Effector memory CD8-positive, alpha-beta T cell (primary cell): ENCODE measurements at places on chromosomes 4 and X.

GRCh38 chr4:142034101-142034500 lies 397.7 kb downstream of the IL15 start:
- H3K36me3 ChIP-seq: peaks cover 6% of the 10 kb centered on the region
- no peak overlapping the region for H3K4me3 ChIP-seq
- H3K27me3 ChIP-seq: no peaks in the 10 kb centered on the region
- peak overlapping the region; percentile 35 for H3K27ac ChIP-seq

DNA sequence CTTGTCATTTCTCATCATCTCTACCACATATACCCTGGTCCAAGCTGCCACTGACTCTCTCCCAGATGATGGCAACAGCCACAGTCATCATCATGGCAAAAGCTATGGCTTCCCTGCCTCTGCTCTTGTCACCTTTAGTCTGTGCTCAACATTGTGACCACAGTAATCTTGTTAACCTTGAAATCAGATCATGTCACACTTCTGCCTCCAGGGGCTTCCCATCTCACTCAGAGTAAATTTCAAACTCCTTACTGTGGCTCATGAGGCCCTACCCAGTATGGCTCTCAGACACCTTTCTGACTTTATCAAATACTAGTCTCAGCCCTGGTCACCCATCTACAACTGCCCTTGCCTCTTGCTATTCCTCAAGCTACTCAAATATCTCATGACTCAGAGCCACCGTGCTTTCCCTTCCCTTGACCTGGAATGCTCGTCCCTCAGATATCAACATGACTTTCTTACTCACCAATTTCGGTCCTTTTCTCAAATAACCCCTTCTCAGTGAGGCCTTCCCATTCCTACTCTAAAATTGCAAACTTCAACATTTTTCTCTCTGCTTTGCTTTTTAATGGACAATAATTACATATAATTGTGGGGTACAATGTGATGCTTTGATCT lies 41.1 kb upstream of the STIM2 start:
- H3K27me3 ChIP-seq: no peaks in the 10 kb centered on the region
- no peak overlapping the region for H3K4me3 ChIP-seq
- H3K4me1 ChIP-seq: peaks cover 12% of the 10 kb centered on the region
- DNase-seq: no peak
- H3K36me3 ChIP-seq: peaks cover 3% of the 10 kb centered on the region

- H3K4me1 ChIP-seq: no peaks in the 10 kb centered on the region
- H3K27ac ChIP-seq: no peak overlapping the region
- H3K4me3 ChIP-seq: no peak overlapping the region
- no peaks in the 10 kb centered on the region for H3K36me3 ChIP-seq
- no peaks in the 10 kb centered on the region for H3K27me3 ChIP-seq
These were observed 144.7 kb downstream of the FAM47A start for GRCh38 chrX:33987458-33987857.

DNA sequence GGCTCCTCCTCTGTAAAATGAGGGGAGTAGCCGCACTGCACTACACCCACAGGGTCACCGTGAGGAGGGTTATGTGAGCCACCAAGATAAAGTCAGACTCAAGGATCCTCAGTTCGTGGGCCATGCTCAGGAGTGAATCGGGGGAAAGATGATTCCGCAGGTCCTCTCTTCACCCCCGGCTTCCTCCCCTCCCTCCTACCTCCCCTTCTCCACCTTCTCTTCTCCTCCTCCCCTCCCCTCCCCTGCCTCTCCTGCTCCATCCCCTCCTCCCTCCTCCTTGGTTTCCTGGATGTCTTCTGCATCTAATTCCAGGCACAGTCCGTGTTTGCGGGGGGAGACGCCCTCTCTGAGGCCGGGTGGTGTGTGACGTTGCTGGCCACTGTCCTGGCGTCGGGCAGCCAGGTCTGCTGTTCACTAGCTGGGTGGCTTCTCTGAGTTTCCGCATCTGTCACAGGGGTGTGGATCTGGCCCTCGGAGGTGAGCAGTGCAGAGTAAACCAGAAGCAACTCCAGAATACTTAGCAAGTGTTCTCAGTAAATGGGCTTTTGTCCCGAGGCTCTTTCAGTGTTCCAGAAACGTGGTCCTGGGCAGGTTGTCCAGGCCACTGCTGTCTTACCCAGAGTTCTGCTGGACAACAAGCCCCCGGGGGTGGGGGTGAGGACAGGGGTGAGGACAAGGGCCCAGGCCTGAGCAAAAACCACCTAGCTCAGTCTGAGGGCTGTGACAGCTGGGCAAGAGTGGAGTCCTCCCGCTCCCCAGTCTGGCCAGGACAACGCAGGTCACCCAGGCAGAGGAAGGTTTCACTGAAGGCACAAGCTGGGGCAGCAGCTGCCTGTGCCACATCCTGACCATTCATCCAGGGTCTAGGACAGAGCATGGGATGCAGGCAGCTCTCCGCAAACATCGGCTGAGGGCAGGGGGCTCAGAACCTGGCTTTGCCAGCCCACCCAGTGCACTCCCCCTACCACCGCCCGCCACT lies 92.4 kb downstream of the PPP2R2C start:
- no peaks in the 10 kb centered on the region for H3K4me1 ChIP-seq
- H3K4me3 ChIP-seq: no peak overlapping the region
- H3K27me3 ChIP-seq: peaks cover 53% of the 10 kb centered on the region
- no peak overlapping the region for H3K27ac ChIP-seq

GRCh38 chr4:7937006-7937405 lies 2.7 kb downstream of the AFAP1 start:
- peaks cover 16% of the 10 kb centered on the region for H3K4me1 ChIP-seq
- peaks cover 7% of the 10 kb centered on the region for H3K36me3 ChIP-seq
- H3K27me3 ChIP-seq: no peaks in the 10 kb centered on the region
- no peak overlapping the region for H3K27ac ChIP-seq
- no peak overlapping the region for H3K4me3 ChIP-seq

- H3K36me3 ChIP-seq: peaks cover 3% of the 10 kb centered on the region
- no peak overlapping the region for H3K27ac ChIP-seq
- no peak overlapping the region for H3K4me3 ChIP-seq
- no peaks in the 10 kb centered on the region for H3K27me3 ChIP-seq
- DNase-seq: no peak
These were observed 1531.8 kb downstream of the PCDH7 start for GRCh38 chr4:32251926-32252325.

- H3K27ac ChIP-seq: peak overlapping the region; percentile 71
- H3K4me3 ChIP-seq: no peak overlapping the region
- no peak for DNase-seq
- peaks cover 4% of the 10 kb centered on the region for H3K4me1 ChIP-seq
- no peaks in the 10 kb centered on the region for H3K27me3 ChIP-seq
These were observed 108.2 kb upstream of the FAM9C start for GRCh38 chrX:13152518-13153185.

GRCh38 chr4:63036159-63036866 lies 1372.9 kb downstream of the TECRL start:
- no peaks in the 10 kb centered on the region for H3K36me3 ChIP-seq
- no peak overlapping the region for H3K27ac ChIP-seq
- H3K27me3 ChIP-seq: no peaks in the 10 kb centered on the region

GRCh38 chrX:86237482-86237881 lies 89.2 kb downstream of the DACH2 start:
- no peak for DNase-seq
- no peaks in the 10 kb centered on the region for H3K27me3 ChIP-seq
- no peak overlapping the region for H3K4me3 ChIP-seq
- no peak overlapping the region for H3K27ac ChIP-seq
- no peaks in the 10 kb centered on the region for H3K4me1 ChIP-seq
- no peaks in the 10 kb centered on the region for H3K36me3 ChIP-seq

- H3K27me3 ChIP-seq: no peaks in the 10 kb centered on the region
- no peak for DNase-seq
- H3K36me3 ChIP-seq: no peaks in the 10 kb centered on the region
- H3K4me1 ChIP-seq: no peaks in the 10 kb centered on the region
- H3K27ac ChIP-seq: no peak overlapping the region
These were observed 198.0 kb downstream of the ARHGAP24 start for GRCh38 chr4:85672959-85673358.

DNA sequence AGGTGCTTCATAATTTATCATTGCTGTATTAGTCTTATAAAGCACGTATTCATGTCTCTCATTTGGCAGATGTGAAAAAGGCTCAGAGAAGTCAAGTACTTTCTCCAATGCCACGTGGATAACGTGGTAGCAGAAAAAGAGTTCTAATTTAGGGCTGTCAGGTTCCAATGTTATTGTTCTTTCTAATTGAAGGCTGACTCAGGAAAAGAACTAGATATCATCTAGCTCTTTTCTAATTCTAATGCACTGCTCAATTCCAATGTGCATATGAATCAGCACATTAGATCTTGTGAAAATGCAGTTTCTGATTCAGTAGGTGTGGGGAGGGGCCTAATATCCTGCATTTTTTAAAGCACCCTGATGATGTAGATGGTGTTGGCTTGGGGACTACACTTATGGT lies 22.8 kb downstream of the AGA start:
- no peaks in the 10 kb centered on the region for H3K27me3 ChIP-seq
- H3K27ac ChIP-seq: no peak overlapping the region
- H3K4me3 ChIP-seq: no peak overlapping the region
- no peaks in the 10 kb centered on the region for H3K4me1 ChIP-seq

DNA sequence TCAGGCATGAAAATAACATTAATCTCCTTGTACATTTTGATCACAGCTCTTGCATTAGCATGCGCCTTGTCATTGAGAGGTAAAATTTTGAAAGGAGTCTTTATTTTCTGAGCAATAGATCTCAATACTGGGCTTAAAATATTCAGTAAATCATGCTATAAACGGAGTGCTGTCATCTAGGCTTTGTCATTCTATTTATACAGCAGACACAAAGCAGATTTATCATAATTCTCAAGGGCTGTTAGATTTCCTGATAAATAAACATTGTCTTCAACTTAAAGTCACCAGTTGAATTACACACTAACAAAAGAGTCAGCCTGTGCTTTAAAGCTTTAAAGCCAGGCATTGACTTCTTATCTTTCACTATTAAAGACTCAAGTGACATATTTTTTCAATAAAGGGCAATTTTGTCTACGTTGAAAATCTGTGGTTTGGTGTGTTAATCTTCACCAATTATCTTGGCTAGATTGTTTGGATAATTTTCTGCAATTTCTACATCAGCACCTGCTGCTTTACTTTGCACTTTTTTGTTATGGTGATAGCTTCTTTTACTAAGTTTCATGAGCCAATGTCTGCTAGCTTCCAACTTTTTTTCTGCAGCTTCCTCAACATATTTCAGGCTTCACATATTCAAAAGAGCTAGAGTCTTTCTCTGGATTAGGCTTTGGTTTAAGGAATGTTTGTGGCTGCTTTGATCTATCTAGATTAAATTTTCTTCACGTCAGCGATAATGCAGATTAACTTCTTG lies 27.9 kb upstream of the UGT2B4 start:
- no peak for DNase-seq
- H3K27me3 ChIP-seq: no peaks in the 10 kb centered on the region
- no peaks in the 10 kb centered on the region for H3K36me3 ChIP-seq
- H3K4me1 ChIP-seq: no peaks in the 10 kb centered on the region
- no peak overlapping the region for H3K4me3 ChIP-seq

GRCh38 chr4:1327526-1328266 lies 19.3 kb upstream of the UVSSA start:
- H3K27me3 ChIP-seq: no peaks in the 10 kb centered on the region
- peaks cover 48% of the 10 kb centered on the region for H3K36me3 ChIP-seq
- H3K27ac ChIP-seq: peak overlapping the region; percentile 39
- H3K4me1 ChIP-seq: peaks cover 21% of the 10 kb centered on the region
- DNase-seq: no peak
- no peak overlapping the region for H3K4me3 ChIP-seq

DNA sequence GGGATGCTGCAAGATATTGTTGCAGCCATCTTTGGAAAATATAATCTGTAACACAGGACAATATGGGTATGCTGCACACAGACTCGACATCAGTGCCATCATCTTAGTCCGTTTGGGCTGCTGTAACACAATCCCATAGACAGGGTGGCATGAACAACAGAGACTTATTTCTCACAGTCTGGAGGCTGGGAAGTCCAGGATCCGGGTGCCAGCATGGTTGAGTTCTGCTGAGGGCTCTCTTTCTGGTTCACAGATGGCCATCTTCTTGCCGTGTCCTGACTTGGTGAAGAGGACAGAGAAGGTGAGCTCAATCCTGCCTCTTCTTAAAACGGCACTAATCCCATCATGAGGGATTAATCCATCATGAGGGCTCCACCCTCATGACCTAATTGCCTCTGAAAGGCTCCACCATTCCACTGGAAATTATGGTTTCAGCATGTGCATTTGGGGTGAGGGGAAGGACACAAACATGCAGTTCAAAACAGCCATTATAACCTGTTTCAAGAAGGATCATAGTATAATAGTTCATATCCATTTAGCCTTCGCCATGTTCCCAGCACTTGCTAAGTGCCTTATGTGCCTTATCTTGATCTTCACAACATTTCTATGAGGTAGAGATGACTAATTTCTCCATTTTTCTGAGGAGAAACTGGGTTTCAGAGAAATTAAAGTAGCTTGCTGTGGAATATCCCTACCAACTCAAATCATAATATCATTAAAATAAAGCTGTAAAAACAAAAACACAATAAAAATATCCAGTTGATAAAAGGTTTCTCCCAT lies 27.9 kb upstream of the SPP1 start:
- no peaks in the 10 kb centered on the region for H3K4me1 ChIP-seq
- H3K27me3 ChIP-seq: peaks cover 28% of the 10 kb centered on the region
- H3K36me3 ChIP-seq: no peaks in the 10 kb centered on the region
- H3K4me3 ChIP-seq: no peak overlapping the region

GRCh38 chr4:127629371-127629770 lies 3.4 kb upstream of the INTU start:
- no peaks in the 10 kb centered on the region for H3K36me3 ChIP-seq
- H3K27me3 ChIP-seq: peaks cover 24% of the 10 kb centered on the region
- H3K27ac ChIP-seq: no peak overlapping the region
- DNase-seq: no peak
- H3K4me1 ChIP-seq: peaks cover 7% of the 10 kb centered on the region
- no peak overlapping the region for H3K4me3 ChIP-seq

GRCh38 chr4:39365360-39365759 lies 802 bp downstream of the RFC1 start:
- H3K36me3 ChIP-seq: peaks cover 33% of the 10 kb centered on the region
- peak overlapping the region; percentile 94 for H3K4me3 ChIP-seq
- H3K4me1 ChIP-seq: peaks cover 22% of the 10 kb centered on the region
- H3K27me3 ChIP-seq: no peaks in the 10 kb centered on the region
